Left renal pelvis (tissue), 4 donors: ENCODE measurements at places on chromosomes 3 and 15. TPM values are rescaled to one million over a fixed set of nuclear protein-coding genes. Genes with fewer than 3 reads are reported as not detected.

GRCh38 chr15:49901996-49902684 lies 216.9 kb downstream of the ATP8B4 start:
- DNase-seq, result no peak

Gene UBA7
- 39.1 TPM for polyA plus RNA-seq

DNA sequence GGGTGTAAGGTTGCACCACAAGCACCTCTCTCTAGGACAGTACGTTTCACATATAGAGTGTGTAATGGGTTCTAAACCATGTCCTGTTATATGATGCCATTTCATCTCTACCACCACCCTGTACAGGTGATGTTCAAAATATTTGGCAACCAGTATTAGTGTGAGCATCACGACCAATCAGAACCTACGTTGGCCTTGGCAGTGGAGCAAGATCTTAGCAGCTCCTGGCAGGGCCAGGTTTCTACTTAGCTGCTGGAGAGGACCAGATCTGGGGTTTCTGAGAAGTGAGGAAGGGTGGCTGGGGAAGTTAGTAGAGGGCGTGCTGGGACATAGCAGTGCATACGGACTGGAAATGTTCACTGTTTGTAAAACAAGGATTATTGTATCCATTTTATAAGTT lies 23.1 kb upstream of the MITF start:
- no peak for DNase-seq

- DNase-seq, result no peak
These were observed 23.8 kb downstream of the TRANK1 start for GRCh38 chr3:36920884-36921567.

Gene MASP1
- 2.1 TPM for polyA plus RNA-seq

Gene REC114
- polyA plus RNA-seq, result not detected

Gene ZDHHC3
- polyA plus RNA-seq, result 81.7 TPM
